Fibroblast of skin of right quadriceps (primary cell): ENCODE measurements at places on chromosomes 6 and 20.
A peak's percentile ranks its signal among the peaks of the same experiment; 100 is the strongest.

DNA sequence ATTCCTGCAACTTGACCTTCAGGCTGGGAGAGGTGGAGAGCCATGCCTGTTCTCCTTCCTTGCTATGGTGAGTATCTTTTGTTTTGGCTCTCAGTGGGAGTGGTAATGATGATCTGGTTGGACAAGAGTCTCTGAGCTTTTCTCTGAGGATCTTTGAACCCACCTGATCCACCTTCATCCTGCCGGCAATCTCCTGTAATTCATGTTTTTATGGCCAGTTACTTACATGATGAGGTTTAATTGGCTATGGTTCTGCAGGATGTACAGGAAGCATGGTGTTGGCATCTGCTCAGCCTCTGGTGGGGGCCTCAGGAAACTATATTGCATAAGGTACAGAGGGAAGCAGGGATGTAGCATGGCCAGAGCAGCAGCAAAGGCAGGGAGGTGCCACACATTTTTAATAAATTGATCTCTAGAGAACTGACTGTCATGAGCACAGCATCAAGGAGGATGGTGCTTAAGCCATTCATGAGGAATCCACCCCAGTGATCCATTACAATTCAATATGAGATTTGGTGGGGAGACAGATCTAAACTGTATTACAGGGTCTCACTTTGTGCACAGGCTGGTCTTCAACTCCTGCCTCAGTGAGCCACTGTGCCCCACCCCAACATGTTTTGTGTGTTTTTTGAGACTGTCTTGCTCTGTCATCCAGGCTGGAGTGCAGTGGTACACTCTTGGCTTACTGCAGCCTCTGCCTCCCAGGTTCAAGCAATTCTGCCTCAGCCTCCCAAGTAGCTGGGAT is 10.0 kb downstream of the HSPA1B start:
- DNase-seq = no peak

DNA sequence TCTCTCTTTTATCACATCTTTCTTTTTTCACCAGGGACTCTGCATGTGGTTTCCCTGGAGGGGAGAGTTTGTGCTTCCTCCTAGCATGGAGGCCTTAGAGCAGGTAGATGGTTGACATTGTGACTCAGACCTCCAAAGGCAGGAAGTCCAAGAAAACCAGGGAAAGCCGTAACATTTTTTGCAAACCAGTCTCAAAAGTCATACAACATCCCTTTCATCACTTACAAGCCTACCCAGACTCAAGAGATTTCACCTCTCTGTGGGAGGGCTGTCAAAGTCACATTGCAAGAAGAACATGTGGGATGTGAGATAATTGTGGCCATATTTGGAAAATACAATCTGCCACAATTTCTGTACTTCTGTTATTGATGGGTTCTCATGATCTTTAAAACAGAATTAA is 46.2 kb downstream of the SNRNP48 start:
- DNase-seq = peak; percentile 25

DNA sequence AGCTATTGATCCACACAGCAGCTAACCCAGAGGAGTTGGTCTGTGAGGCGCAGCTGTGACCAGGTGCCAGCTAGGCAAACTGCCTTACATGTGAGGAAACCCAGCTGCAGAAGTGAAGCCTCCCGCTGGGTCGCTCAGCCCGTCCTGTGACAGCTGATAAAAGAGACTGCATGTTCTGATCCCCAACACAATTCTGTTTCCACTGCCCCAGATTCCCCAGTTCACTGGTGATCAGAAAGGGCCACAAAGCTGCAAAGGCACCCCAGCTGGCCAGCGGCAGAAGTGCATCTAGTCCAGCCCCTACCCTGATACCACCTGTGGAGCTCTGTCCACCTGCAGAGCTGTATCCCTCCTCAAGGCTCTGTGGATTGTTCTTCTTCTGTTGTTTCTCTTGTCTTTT is 64.5 kb downstream of the CTNNBL1 start:
- no peak for DNase-seq

DNA sequence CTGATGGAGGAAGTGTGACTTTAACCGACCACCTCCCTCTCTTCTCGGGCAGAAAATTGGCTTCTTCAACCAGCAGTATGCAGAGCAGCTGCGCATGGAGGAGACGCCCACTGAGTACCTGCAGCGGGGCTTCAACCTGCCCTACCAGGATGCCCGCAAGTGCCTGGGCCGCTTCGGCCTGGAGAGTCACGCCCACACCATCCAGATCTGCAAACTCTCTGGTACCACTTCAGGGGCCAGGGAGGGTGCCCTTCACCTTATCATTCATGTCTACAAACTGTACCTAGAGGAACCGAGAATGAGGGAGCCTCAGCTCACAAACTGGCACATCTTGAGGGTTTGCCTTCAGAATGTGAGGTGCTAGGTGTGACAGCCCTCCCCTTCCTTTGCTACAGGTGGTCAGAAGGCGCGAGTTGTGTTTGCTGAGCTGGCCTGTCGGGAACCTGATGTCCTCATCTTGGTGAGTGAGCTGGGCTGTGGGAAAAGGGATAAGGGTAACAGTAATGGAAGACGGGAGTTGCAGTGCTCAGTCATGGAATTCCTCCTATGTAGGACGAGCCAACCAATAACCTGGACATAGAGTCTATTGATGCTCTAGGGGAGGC is 18.6 kb downstream of the ABCF1 start:
- no peak for DNase-seq

GRCh38 chr6:156587751-156588301 is 189.4 kb upstream of the ARID1B start:
- DNase-seq = no peak

GRCh38 chr20:44856856-44857448 is 28.6 kb upstream of the YWHAB start:
- no peak for DNase-seq

GRCh38 chr20:21344206-21344900 is 41.2 kb downstream of the XRN2 start:
- no peak for DNase-seq

DNA sequence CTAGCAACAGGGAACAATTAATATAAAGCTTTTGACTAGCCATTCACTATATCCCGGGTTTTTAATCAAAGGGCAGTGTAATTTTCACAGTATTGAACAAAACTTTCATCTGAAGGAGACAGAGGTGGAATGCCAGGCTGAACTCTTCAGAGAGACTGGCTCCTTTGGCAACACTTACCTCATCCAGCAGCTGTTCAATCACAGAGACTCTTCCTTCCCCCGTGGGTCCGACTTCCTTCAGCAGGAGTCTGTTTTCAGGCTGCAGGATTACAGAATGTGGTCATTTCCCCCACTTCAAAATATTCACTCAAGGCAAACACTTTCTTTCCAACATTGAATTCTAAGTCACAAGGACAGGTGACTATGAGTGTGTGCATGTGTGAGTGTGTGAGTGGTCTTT is 76.6 kb downstream of the DZANK1 start:
- DNase-seq = no peak

GRCh38 chr6:21912151-21912832 is 318.7 kb downstream of the SOX4 start:
- no peak for DNase-seq

- no peak for DNase-seq
Measured at GRCh38 chr6:39998126-39998525, 63.9 kb upstream of the MOCS1 start.

DNA sequence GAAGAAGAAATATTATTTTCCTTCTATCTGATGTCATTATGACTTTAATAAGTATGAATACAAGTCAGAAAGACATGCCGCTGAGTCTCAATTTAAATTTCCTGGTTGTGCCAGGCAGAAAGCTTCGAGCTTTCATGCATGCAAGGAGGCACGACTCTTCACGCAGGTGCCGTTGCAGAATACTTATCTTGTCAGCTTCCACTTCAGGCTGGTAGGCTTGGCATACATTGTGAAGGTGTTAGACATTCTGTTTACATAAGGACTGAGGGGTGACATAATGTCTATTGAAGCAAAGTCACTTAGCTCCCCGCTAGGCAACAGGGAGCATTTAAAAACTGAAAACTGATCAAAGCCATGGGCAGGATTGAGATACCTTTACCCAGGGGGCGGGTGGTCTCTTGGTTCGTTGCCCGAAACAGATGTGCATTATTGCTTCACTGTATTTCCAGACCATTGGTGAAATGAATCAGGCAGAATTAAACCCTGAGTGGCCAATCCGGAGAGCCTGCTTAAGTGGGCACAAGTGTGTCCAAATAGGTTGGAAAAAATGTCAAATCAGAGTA is 16.4 kb downstream of the BMP6 start:
- DNase-seq = no peak

DNA sequence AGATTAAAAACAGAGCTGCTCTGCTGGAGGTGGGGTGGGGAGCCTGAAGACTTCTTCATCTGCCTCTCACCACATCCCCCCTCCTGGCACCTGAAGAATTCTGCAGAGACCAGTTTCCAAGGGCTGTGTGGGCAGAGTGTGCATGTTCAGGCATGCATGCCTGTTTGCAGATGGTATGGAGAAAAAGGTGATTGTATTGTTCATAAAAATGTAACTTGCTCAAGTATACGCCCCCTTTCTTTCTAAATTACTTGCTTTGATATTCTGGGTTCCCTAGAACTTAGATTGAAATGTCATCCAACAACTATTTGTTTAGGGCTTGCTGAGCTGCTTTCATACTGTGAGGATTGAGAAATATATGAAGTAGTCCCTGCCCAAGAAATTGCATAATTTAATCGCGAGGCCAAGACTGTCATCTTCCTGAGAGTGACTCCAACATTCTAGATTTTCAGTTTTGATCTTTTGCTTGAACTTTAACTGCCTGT is 83.6 kb downstream of the LCA5 start:
- peak; percentile 5 for DNase-seq

DNA sequence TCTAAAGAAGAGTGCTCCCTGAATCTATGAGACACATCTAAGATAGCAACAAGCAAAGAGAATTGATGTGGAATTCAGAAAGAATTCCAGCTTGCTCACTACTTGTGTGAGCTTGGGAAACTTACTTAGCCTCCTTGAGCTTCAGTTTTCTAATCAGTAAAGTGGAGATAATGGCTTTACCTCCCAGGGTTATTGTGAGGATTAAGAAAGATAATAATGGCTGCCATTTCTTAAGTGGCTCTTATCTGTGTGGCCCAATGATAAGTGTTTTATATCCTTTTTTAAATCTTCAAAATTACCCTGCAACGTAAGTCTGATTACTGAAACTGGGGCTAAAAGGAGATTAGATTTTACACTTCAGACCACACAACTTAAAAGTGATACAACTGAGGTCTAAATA is 418.5 kb downstream of the LMBRD1 start:
- DNase-seq = no peak

- peak; percentile 88 for DNase-seq
Measured at GRCh38 chr6:128508588-128509296, 11.7 kb downstream of the PTPRK start.

GRCh38 chr6:133610227-133610840 is 278.6 kb upstream of the TCF21 start:
- DNase-seq = peak; percentile 22

DNA sequence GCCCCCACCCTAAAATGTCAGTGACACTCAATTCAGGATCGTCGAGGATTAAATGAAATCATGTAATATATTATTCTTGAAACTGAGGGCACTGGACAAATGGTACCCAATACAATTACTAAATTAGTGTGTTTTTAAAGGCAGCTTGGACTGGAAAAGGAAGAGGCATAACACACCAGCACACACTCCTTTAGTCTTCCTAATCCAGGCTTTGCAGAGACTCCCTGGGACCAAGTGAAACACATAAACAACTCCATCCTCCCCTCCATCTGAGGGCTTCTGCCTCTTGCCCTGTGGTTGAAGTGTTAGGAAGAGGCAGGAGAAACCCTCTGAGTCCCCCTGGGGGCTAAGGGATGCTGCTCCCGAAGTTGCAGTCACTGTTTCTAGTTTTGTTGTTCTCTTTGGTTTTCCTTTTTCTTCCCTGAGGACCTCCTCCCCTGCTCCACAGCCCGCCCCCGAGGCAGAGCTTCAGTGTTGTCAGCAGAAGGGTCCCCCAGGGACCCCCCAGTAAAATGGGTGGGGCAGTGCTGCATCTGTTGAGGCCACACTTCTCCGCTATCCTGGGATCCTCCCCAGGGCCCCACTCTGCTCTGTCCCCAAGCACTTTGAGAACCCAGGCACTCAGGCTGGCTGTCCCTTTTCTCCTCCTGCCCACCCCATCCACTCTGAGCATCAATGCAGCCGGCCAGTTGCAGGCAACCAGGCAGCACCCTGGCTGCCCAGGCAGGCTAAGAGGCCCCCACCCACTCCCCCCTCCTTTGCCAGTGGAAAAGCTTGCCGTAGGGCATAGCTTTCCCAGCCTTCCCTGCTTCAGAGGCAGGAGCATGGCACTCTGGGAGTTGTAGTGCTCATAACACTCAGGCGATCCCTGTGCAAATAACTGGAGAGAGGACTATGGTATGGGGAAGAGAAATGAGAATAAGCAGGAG is 5.9 kb downstream of the TMEM63B start:
- DNase-seq = peak; percentile 35

GRCh38 chr20:53664121-53664520 is 70.5 kb upstream of the ZNF217 start:
- DNase-seq = peak; percentile 30

- DNase-seq = peak; percentile 33
Measured at GRCh38 chr20:40497899-40498691, 190.9 kb downstream of the MAFB start.

- peak; percentile 97 for DNase-seq
Measured at GRCh38 chr6:75098709-75099108, 107.1 kb downstream of the COL12A1 start.

- DNase-seq = no peak
Measured at GRCh38 chr6:69801225-69801624, 4.4 kb upstream of the LMBRD1 start.

DNA sequence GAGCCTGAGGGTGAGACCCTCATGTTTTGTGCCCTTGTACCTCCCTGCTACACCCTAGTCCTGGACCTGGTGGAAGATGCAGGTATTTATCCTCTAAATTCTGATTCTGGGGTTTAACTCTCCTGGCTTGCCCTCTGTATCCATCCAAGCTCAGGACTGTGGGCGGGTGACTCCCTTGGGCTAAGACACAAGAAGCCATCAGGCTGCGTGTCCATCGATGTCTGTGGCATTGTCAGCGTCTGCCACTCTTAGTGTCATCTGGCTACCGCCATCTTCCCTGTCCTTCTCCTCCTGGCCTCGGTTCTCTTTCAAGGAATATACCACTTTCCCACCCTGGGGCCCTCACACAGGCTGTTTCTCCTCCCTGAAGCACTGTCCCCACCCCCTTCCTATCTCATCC is 28.9 kb upstream of the BLCAP start:
- DNase-seq = no peak

DNA sequence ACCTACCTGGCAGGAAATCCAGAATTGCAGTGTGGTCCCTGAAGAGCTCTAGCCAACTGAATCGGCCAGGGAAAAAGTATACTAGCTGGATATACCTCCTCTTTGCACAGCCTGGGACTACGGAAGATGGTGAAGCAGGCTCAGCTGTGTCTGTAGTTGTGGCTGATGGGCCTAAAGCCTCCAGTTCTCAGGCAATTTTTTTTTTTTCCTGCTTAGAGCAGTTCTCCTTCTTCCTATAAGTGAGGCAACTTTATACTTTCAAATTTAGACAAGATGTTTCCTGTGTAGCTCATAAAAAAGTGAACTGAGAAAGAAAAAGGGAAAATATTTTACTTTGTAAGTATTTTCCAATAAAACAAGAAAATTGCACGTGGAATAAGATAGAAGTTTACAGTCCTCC is 172.9 kb downstream of the CARMIL1 start:
- no peak for DNase-seq
